ENCODE measurements at places on chromosomes 1 and 21.
A peak's percentile ranks its signal among the peaks of the same experiment; 100 is the strongest.

DNA sequence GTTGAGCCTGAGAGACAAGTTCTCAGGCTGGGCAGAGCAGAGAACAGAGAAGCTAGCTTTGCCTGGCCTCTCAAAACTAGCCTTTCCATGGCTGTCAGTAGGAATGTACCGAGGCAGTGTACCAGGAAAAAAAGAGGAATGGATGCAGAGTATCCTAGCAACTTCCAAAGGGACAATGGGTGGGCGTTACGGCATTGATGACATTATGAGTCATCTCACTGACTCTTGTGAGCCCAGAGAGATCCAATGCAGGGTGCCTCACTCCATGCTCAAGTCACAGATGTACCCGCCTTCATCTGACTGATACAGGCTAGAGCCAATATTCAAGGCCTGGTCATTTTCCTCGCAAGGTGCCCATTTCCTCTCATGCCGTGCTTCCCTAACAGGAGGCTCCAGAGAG is 51.4 kb upstream of the C8B start:
- DNase-seq = peak; percentile 38

DNA sequence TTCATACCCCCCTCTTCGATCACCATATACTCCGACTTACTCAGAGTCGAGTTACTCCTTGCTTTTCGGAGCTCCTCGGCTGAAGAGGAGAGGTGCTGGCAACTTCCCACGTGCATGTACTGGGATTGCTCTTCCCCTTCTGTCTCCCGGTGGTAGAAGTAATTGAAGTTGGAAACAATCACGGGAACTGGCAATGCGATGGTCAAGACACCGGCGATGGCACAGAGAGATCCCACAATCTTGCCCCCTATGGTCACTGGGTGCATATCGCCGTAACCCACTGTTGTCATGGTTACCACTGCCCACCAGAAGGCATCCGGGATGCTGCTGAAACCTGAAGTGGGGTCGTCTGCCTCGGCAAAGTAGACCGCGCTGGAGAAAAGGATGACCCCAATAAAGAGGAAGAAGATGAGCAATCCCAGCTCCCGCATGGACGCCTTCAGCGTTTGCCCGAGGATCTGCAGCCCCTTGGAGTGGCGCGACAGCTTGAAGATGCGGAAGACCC is 1.5 kb downstream of the KCNA3 start:
- no peak for DNase-seq

GRCh38 chr1:81706650-81707435 is 93.9 kb upstream of the ADGRL2 start:
- DNase-seq = no peak

GRCh38 chr1:100065969-100066227 is 66.8 kb downstream of the SASS6 start:
- DNase-seq = no peak

GRCh38 chr1:26281091-26281958 is 1.4 kb downstream of the SH3BGRL3 start:
- no peak for DNase-seq

- no peak for DNase-seq
Observed at GRCh38 chr1:19400192-19400611, 85.1 kb downstream of the CAPZB start.

GRCh38 chr1:64161357-64161941 is 42.0 kb upstream of the UBE2U start:
- DNase-seq = no peak

DNA sequence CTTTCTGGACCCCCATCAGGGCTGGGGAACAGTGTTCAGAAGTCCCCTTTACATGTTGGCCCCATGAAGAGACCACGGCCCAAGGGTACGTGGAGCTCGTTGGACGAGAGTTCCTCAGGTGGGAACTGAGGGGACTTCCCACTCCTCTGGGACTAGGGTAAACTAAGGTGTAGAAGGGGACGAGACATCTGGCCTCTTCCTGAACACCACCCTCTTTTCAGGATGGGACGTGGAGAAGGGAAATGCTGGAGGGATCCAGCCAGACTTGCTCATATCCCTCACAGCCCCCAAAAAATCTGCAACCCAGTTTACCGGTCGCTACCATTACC is 2.0 kb downstream of the NAXE start:
- DNase-seq = no peak

DNA sequence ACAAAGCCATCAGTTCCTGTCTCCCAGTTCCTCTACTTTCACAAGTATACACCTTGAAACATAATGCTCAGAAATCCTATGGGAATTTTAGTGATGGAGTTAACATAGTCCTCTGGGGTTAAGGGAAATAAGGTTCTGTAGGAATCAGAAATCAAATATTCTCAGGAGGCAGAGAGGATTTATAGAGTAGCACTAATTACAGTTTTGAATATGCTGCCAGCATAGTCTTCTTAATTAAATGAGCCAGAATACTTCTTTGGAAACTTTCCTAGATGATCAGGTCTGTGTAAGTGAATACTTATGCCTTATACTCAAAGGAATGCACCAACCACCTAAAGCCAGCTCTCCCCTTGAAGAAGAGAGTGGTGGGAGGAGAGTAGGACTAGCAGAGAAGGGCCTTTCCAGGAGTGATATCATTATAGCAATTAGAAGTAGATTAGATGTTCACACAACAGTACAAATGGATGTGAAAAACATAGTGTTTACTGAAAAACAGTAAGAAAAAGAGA is 31.4 kb upstream of the DIRAS3 start:
- DNase-seq = no peak

DNA sequence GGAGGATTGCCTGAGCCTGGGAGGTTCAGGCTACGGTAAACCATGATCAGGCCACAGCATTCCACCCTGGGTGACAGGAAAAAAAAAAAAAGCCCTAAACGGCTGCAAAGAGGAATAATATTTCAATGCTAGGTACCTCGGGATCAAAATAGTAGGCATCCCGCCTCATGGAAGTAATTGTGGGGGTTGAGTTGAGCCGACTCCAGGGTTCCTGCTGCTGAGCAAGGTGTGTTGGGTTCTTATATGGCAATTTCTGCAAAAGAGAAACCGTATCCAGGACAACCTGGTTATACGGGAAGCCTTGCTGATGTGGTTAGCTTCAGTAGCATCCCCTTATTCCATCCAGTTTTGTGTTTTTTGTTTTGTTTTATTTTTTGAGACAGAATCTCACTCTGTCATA is 6.1 kb upstream of the ELAPOR1 start:
- DNase-seq = no peak

GRCh38 chr1:162487241-162487640 is 10.4 kb upstream of the UHMK1 start:
- DNase-seq = no peak

DNA sequence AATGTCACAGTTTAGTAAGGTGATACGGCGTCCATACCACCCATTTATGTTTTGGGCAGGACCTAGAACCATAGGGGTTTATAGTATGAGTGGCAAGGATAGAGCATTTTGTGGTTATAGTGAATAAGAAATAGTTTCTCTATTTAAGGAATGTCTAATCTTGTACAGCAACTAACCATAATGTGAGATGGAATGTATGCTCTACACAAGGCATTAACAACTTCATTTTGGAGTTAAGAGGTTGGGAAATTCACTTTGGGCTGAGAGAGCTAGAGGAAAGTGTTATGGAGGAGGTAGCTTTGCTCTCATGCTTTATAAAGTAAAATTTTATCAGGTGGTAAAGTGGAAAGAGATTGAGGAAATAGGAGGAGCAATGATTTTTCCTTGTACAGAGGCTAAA is 3.0 kb upstream of the MCL1 start:
- DNase-seq = no peak

GRCh38 chr1:11564237-11564636 is 85.3 kb downstream of the DISP3 start:
- DNase-seq = no peak

DNA sequence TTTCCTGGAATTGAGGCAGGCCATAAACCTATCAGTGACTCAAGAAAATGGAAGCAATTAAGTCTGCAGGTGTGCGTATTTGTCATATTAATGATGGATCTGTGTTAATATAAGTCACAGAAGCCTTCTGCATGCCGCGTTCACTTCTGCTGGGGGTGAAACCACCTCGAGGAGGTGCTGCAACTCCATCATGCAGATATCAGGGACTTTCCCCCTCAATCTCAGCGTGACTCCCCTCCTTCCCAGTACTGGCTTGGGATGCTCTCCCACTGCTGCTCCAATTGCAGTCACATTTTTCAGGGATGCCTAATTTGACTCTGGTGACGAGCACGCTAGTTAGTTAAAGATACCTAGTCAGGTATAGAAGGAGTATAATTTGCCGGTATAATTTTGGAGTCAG is 87.5 kb downstream of the ASTN1 start:
- DNase-seq = no peak

DNA sequence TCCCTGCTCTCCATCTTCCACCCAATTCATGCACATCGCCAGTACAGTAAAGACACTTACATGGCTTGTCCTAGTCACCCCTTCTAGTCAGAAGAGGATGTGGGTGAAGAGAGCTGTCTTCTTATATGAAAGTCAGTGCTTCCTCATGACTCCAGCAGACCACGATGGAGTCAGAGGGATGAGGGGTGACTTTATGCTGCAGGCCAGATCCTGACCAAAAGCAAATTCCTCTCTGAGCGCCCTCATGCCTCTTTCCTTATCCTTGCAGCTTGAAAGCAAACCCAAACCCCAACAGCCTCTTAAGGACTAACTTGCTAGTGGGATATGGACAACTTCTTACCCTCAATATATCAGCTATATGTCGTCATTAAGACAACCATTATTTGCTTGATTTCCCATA is 348.2 kb upstream of the DUSP10 start:
- DNase-seq = no peak

DNA sequence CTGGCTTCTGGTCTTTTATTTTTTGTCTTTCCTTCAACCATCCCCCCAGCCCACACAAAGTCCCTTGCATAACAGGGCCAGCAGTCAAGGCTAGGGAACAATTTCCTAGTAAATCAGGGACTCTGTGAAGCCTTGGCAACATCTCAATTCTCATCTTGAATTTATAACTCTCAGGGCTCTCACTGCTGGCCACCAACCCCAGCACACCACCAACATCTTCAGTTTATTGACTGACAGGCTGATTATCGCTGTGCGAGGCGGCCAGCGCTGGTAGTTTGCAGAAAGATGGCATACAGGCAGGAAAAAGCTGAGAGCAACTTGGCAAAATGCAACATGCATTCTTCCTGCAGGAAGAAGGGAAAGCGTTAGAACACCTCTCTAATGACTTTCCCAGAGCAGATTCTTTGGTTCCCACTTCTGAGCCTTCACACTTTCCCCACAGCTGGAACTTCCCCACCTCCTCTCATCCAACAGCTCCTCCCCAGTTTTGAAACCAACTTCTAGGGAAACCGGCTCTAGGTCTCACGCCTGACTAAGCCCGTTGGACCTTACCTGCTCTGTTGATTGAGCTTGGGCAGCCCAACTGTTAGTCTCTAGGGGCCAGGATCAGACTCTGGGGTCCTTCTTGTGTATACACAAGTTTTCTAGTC is 26.3 kb upstream of the CSF1 start:
- DNase-seq = no peak

- no peak for DNase-seq
Observed at GRCh38 chr21:27818847-27819246, 852.0 kb upstream of the ADAMTS5 start.

DNA sequence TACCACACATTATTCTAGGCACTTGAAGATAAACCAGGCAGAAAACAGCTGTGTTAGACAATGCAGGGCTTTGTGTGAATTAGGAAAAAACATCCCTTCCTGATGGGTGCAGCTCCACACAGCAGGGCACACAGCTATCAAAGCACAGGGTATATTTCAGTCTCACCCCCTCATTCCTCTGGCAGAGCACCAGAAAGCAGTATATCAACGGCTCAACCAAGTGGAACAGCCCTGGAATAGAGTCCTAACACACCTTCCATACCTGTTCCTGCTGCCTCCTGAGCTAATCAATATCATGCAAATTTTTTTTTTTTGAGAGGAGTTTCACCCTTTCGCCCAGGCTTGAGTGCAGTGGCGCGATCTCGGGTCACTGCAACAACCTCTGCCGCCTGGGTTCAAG is 32.1 kb downstream of the LYST start:
- no peak for DNase-seq

GRCh38 chr1:109298666-109299557 is 7.9 kb downstream of the MYBPHL start:
- DNase-seq = peak; percentile 50

DNA sequence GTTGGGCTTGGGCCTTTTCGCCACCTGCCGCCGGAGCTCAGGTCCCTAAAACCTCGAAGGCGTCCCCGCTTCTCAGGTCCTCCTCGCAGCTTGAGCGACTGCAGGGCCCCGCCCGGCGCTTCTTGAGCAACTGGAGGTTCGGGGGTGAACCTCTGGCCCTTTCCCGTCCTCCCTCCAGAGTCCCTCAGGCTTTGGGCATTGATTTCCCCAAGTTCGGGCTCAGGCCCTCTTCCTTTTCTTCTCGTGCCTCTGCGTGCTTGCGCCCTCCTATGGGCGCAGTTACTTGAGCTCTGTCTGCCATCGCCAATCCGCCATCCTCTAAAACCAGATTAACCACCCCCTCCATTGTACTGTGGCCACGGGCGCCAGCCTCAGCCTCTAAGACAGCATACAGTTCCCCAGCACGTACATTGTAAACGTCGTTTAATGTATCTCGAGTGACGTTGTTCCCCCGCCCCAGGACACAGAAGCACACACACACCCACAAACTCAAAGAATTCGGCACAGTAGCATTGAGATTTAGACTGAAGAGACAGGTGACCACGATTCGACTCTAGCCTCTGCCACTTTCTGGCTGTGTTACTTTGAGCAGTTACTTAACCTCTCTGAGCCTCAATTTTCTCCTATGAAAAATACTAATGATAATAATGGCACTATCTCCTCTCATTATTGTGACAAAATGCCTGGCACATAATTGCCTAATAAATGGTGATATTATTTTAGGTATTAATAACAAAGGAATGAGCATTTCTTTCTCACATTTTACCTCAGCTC is 22.6 kb downstream of the BTG2 start:
- peak; percentile 67 for DNase-seq

DNA sequence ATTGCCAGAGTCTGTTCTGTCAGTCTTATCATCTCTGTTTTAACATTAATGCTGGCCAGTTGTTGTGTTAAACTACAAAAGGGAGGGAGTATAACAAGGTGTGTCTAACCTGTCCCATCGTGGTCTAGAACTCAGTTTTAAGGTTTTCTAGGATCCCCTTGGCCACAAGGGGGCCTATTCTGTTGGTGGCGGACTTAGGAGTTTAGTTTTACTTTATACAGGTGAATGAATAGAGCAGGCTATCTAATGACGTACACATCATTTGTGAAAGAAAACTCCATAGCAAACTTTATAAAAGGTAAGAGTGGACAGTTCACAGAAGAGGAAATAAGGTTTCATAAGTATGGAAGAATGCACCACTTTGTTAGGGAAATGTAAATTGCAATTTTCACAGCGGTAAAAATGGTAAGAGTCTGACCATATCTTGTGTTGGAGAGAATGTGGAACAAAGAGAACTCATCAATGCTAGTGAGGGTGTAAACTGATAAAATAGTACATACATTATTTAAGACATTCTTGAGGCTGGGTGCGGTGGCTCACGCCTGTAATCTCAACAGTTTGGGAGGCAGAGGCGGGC is 2.5 kb upstream of the ATF6 start:
- DNase-seq = peak; percentile 51

DNA sequence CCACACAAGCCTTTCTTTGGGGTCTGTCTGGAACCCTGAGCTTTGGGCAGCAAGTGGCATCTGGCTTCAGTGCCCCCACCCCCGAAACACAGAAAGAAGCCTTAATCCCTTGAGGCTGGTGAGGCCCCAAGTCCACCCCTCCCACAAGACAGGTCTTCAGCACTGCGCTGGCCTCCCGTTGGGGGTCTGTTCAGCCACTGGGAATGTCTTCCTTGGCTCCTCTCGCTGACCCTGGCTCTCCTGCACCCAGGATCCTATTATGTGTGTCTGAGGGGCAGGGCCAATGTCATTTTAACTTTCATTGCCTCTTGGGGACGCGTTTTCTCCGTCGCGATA is 26.9 kb downstream of the ATP8B2 start:
- DNase-seq = no peak

All from SW480 (cell line).